ENCODE measurements at places on chromosomes 11 and 22. TPM values are rescaled to one million over a fixed set of nuclear protein-coding genes. Genes with fewer than 3 reads are reported as not detected.

The CWF19L2 gene
- 16.3 TPM for total RNA-seq

The OR52E8 gene
- total RNA-seq: not detected

The MUC5AC gene
- not detected for total RNA-seq

The FAM83F gene
- total RNA-seq: 0.27 TPM

The TPBGL gene
- 0.17 TPM for total RNA-seq

The LARGE2 gene
- not detected for total RNA-seq

The TMEM191C gene
- 0.59 TPM for total RNA-seq

The PKP3 gene
- total RNA-seq: not detected

The PHF21B gene
- 0.51 TPM for total RNA-seq

All from T-helper 1 cell treated with Interleukin-12 subunit alpha and Interleukin-12 subunit beta and Interleukin-4 antibody, amounts not matched to agents 30 ng/mL and 1 ng/mL, for 36 hours (primary cell).